ENCODE measurements at places on chromosomes 7 and 10. TPM values are rescaled to one million over a fixed set of nuclear protein-coding genes. Genes with fewer than 3 reads are reported as not detected.

Gene SDK1
- 40.7 TPM for total RNA-seq

Gene LRMDA
- 0.94 TPM for total RNA-seq

Gene MMD2
- 2.2 TPM for total RNA-seq

Gene PDZD7
- 12.5 TPM for total RNA-seq

Gene STAM
- 47.9 TPM for total RNA-seq

Gene C10orf105
- 0.31 TPM for total RNA-seq

Gene EBF3
- total RNA-seq: 0.31 TPM

Gene NPSR1
- not detected for total RNA-seq

Gene CPA2
- not detected for total RNA-seq

Gene VPS37D
- 19.4 TPM for total RNA-seq

Gene LLCFC1
- not detected for total RNA-seq

Gene MPP7
- 2.2 TPM for total RNA-seq

Gene KLF14
- not detected for total RNA-seq

Gene GJD4
- not detected for total RNA-seq

Gene ASIC3
- total RNA-seq: 2.5 TPM

Gene NODAL
- total RNA-seq: 3.1 TPM

Gene AGBL3
- 10.3 TPM for total RNA-seq

Gene CYP26C1
- 0.63 TPM for total RNA-seq

Gene UPK3BL1
- 25.4 TPM for total RNA-seq

Gene ZNF485
- 10.6 TPM for total RNA-seq

Gene AQP1
- 2.8 TPM for total RNA-seq

Gene HTRA1
- 50.1 TPM for total RNA-seq

Gene OR2A42
- total RNA-seq: under 0.01 TPM

Gene BAIAP2L1
- not detected for total RNA-seq

Gene VSTM2A
- 63.2 TPM for total RNA-seq

Gene PTF1A
- not detected for total RNA-seq

Gene FGFBP3
- total RNA-seq: 28.5 TPM

Gene STEAP1
- total RNA-seq: not detected

Gene CPN1
- not detected for total RNA-seq

Gene TRIL
- 8.8 TPM for total RNA-seq

Data from parietal lobe (tissue), 2 donors.